ENCODE measurements at places on chromosomes 13 and 19.
A peak's percentile ranks its signal among the peaks of the same experiment; 100 is the strongest.

DNA sequence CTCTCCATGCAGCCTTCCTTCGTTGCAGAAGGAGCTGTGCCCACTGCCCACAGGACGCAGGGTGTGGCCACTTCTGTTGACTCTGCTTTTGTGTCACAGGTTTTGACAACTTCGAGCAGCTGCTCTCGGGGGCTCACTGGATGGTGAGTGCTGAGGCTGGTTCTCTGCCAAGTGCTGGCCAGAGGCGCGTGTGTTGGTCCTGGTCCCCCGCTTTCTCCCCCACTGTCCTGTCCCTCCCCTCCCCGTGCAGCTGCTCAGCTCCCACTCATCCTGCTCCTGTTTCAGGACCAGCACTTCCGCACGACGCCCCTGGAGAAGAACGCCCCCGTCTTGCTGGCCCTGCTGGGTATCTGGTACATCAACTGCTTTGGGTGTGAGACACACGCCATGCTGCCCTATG is 10.6 kb upstream of the PDCD2L start:
- DNase-seq = no peak

GRCh38 chr13:75364131-75364713 is 117.7 kb downstream of the TBC1D4 start:
- no peak for DNase-seq

- DNase-seq = peak; percentile 5
Observed at GRCh38 chr19:46385636-46386035, 27.7 kb downstream of the CCDC8 start.

- no peak for DNase-seq
Observed at GRCh38 chr13:44230736-44231135, 142.9 kb upstream of the SERP2 start.

GRCh38 chr13:64993514-64994164 is 2236.5 kb downstream of the PCDH9 start:
- DNase-seq = no peak

DNA sequence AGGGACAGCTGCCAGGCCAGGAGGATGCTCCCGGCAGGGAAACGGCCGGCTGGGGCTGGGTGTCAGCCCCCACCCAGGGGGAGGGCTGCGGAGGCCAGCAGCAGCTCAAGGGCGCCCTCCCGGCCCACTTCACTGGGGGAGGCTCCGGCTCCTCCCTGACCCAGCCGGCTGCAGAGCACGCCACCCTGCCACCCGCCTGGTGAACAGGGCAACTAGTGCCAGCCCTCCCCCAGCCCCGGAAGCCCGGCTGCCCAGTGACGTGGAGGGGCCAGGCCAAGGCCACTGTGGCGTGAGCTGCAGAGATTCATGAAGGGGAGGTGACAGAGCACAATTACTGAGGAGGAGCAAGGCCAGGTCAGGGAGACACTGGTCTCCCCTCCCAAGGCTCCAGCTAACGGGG is 14.7 kb downstream of the REXO1 start:
- no peak for DNase-seq

DNA sequence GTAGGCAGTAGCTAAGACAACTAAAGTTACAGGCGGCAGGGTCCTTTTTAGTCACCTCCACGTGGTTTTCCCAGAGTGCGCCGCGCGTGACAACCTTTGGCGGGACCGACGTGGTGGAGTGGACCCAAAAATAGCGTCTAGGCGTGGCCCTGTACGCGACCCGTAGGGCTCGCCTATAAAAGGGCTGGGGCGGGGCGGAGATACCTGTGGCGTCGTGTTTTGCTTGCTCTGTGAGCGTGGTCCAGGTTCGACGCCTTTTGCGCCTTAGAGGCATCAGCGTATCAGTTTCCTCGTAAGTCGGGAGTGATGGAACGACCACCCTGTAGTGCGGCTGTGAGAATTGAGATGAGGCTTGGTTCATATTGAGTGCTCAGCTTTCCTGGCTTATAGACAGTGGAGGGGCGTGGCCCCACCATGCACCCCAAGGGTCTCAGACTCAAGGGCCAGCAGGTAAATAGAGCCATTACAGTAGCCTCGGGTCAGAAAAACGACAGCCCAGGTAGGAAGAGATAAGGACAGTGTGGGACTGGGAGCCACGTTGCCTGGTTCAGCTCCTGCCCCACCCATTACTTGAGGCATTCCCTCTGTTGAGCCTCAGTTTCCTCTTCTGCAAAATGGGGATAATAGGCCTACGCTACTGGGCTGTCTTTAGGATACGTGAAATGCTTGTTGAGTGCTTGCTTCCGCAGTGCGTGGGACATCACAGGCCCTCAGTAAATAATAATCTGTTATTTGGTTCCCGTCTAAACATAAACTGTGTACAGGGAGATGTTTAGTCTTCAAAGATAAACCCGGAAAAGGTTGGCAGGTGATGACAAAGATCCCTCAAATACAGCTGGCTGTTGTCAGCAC is 693 bp upstream of the TMED1 start:
- DNase-seq = peak; percentile 91

- DNase-seq = no peak
Observed at GRCh38 chr13:25335856-25336255, 34.4 kb downstream of the NUP58 start.

GRCh38 chr19:33667881-33668280 is 46.1 kb downstream of the CHST8 start:
- no peak for DNase-seq

DNA sequence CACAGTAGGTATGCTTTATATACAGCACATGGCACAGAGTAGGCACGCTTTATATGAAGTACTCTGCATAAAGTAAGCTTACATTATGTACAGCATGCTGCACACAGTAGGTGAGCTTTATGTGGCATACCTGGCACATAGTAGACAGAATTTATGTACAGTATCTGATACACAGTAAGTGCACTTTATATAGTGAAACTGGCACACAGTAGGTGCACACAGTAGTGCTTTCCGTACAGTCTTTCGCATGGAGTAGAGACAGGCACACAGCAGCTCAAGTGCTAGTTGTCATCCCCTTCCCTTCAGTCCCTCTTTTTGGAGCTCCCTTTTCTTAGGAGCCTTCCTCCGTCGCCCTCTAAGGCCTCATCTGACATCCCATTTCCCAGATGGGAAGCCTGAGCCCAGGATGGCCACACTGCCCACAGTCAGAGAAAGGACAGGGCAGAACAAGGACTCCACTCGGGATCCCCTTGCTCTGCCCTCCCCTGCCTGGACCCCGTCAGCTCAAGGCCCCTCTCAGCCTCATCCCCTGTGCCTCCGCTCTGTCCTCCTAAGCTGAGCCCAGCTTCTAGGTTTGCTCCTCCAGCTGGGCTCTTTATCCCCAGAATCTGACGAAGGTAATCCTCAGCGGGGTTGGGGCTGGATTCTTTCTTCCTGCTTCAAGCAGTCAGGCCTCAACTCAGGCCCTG is 852 bp upstream of the CYP4F12 start:
- no peak for DNase-seq

DNA sequence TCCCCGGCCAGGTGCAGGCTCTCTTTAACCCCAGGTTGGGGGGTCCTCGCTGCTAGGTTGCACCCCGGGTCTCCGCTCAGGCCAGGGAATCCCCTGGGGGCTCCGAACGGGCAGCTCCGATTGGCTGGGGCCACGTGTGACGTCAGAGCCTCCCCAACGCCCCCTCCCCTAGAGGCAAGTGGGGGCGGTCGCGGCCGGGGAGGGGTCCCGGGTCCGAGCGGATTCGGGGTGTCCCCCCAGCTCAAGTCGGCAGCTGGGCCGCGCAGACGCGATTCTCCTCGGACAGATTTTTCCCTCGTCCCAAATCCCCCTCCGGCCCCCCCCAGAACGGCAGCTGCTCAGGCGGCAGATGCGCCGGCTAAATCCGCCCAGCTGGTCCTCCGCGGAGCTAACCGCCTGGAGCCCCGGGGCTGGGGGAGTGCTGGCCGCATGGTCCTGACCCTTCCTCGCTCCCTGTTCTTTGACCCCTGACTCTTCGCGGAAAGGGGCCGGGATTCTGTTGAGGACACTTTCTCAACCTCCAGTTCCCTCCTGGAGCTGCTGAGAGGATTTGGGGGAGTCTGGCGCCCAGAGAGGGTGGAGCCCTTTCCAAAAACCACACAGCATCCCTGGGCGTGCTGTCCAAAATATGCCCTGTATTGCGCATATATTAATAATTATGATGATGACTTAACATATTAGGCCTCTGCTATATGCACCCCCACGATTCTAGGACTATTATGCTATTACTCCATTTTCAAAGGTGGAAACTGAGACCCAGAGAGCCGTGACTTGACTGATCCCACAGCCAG is 25.4 kb upstream of the SEMA6B start:
- peak; percentile 84 for DNase-seq

DNA sequence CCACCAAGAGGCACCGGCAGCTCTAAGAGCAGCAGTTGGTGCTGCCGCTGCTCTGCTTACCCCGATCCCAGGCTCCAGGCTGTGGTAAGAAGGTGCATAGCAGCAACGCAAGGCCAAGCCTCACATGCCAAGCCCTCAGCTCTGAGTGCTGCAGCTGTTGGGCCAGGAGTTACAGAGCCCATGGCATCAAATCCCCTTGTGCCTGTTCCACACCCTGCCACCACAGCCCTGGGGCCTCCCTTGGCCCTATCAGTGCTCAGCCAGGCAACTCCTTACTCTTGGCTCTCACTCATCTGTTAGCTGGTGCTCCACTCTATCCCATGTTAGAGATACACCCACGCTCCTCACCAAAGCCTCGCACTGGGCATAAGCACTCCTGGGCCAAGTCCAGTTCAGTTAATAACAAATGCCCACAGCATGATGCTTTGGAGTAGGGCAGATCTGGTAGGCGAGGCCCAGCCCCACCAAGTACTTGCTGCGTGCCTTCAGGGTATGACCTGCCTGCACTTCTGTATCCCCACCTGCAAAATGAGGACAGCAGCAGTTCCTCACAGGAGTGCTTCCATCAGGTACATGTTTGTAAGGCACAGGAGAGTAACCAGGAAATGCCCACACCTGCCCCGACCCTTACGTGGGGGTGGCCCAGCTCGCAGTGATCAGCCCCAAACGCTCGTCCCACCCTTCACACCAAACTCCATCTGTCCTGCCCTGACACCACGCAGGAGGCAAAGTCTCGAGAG is 16.2 kb downstream of the AKAP8L start:
- no peak for DNase-seq

- DNase-seq = no peak
Observed at GRCh38 chr19:27806471-27807070, 1406.4 kb downstream of the UQCRFS1 start.

DNA sequence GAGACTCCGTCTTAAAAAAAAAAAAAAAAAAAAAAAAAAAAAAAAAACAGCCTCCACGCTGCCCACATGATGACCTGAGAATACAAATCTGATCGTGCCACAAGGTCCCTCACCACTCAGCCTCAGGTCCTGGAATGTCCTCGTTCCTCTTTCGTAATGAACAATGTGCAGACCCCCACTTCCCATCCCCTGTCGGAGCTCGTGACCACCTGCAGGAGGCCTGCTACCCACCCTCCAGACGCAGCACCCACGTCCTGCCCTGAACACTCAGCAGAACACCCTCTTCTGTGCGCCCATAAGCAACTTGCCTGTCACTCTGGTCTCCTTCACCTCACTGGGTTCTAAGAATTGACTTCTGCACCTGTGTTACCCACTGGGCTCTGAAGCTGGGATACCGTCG is 166.4 kb downstream of the KATNAL1 start:
- DNase-seq = no peak

GRCh38 chr13:113843864-113844556 is 19.9 kb downstream of the GAS6 start:
- DNase-seq = no peak

DNA sequence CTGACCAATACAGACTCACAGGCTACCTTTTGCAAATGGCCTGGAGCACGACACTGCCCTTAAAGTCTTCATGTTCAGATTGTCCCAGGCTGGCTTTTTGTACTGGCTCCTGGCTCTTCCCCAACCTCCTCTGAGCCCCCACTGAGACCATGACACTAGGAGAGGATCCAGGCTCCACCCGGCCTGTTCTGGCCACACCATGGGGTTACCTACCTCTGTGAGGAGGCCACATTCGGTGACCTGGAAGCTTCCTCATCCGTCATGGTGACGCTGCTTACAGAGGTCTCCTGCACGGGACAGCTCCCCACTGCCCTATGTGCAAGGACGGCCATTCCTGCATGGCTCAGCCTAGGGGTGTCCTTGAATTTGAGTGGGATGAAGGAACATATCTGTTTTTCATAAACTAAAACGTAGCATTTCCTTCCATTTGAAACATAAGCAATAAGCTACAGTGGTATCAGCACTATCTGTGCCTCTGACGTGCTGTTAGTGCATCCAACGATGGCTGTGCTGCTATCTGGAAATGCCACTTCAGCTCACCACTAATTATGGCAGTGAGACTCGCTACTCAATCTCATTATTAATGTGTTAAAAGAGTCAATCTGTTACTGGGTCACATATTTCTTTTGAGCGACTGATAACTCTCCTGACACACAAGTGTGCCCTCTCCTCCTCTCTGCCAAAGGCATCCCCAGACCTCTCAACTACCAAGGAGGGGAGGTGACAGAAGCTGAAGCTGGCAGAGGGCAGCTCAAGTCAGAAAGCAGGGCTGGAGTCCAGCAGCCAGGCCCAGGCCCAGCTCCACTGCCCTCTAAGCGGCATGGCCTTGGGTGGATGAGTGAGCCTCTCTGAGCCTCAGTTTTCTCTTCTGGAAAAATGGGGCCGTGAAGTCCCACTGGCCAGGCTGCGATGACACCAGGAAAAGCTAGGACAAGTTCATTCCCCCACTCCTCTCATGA is 29.6 kb downstream of the ELL start:
- DNase-seq = no peak

DNA sequence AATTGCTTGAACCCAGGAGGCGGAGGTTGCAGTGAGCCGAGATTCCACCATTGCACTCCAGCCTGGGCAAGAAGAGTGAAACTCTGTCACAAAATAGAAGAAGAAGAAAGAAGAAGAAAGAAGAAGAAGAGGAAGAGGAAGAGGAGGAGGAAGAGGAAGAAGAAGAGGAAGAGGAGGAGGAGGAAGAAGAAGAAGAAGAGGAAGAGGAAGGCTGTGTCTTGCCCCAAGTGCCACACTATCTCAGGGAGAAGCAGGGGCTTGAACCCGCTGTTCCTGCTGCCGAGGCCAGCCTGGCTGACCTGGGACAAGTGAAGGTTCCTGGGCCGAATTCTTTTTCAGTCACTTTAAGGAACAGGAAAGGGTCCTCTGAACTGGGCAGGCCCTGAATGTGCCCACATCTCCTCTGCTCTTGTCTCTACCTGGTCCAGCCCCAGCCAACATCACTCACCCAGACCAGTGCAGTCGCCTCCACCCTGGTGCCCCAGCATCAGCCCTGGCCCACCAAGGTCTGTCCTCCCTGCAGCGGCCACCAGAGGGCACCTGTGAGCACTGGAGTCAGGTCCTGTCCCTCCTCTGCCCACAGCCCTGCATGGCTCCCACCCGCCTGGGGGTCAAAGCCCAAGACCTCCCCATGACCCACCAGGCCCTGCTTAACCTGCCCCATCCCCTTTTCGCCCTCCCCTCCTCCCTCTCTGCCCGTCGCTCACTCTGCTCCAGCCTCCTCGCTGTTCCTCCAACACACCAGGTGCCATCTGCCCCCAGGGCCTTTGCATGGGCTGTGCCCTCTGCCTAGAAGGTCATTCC is 20.0 kb downstream of the TICAM1 start:
- DNase-seq = peak; percentile 79

- no peak for DNase-seq
Observed at GRCh38 chr13:113874579-113875428, 10.9 kb upstream of the GAS6 start.
